ENCODE measurements at places on chromosomes 7 and 10. TPM values are rescaled to one million over a fixed set of nuclear protein-coding genes. Genes with fewer than 3 reads are reported as not detected.

GPRIN2 gene
- total RNA-seq = 9.4 TPM

RAB18 gene
- total RNA-seq = 99.3 TPM

GRCh38 chr10:127600479-127600878 lies 51.4 kb downstream of the NPS start:
- no peak for DNase-seq

DNA sequence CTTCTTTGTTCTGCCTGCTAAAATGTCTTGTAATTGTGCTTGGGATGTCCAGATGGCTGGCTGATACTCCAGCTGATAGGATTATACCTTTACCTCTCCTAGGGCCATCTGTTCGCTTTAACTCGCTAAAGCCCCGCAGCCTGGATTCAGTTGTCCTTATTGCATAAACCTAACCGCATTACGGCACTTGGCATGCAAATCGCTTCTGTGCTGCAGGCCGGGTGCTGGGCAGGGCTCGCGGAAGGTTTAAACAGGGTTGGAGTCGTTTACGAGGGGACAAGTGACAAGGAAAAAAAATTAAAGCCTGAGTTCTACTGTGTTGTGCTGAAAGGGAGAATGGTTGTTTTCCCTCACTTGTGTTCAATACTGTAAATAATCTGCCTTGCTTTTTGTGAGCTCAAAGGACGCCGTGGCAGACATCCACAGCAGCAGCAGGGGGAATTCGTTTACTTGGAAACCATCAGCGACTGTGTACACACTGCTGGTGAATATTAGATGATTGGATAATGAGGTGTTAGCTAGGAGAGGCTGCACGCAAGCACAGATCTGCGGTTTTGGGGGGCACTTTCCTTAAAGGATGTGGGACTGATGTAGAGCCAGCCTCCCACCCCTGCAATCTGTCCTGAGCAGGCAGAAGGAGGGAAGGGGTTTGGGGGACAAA lies 93.0 kb downstream of the EBF3 start:
- DNase-seq = no peak

Measured in ureter (tissue), 1 donor.